Stimulated activated CD8-positive, alpha-beta memory T cell treated with anti-CD3 and anti-CD28 coated beads, Interleukin-15, amount 100 ng/mL, for 24 hours (primary cell): ENCODE measurements at places on chromosomes 13 and 19.
A peak's percentile ranks its signal among the peaks of the same experiment; 100 is the strongest.

- no peak for DNase-seq
Measured at GRCh38 chr19:35059006-35059798, 17.7 kb downstream of the HPN start.

GRCh38 chr13:112722433-112723263 lies 32.8 kb downstream of the ATP11A start:
- DNase-seq, result no peak

- DNase-seq, result no peak
Measured at GRCh38 chr13:113332615-113333014, 31.3 kb downstream of the GRTP1 start.

DNA sequence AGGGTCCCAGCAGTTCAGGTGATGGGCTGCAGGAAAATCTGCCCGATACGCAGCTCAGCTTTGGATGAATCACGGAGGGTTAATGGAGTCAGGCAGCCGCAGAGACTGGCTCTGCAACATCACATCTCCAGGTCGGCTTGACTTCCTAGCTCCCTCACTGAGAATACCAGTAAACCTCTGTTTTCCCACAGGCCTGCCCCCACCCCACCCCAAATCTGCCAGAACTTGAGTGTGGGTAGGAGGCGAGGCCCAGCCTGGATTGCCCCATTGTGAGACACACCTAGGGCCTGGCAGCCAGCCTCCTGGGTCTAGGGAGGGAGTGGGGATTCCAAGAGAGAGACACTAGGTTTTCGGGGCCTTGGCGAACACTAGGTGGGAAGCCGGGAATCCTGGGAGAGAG lies 3.7 kb upstream of the KRTDAP start:
- no peak for DNase-seq

GRCh38 chr13:33794576-33794975 lies 23.4 kb upstream of the RFC3 start:
- no peak for DNase-seq

GRCh38 chr13:37202264-37202663 lies 96.8 kb upstream of the CSNK1A1L start:
- no peak for DNase-seq

GRCh38 chr19:610801-611480 lies 21.3 kb downstream of the HCN2 start:
- no peak for DNase-seq

- DNase-seq, result no peak
Measured at GRCh38 chr13:102805680-102806079, 6.8 kb downstream of the BIVM start.

- DNase-seq, result no peak
Measured at GRCh38 chr13:111938741-111939665, 127.9 kb upstream of the SOX1 start.

- DNase-seq, result no peak
Measured at GRCh38 chr13:43171489-43171888, 148.1 kb downstream of the DNAJC15 start.

GRCh38 chr13:75771818-75772217 lies 135.7 kb downstream of the LMO7 start:
- DNase-seq, result no peak

GRCh38 chr13:75345193-75345592 lies 136.8 kb downstream of the TBC1D4 start:
- no peak for DNase-seq

DNA sequence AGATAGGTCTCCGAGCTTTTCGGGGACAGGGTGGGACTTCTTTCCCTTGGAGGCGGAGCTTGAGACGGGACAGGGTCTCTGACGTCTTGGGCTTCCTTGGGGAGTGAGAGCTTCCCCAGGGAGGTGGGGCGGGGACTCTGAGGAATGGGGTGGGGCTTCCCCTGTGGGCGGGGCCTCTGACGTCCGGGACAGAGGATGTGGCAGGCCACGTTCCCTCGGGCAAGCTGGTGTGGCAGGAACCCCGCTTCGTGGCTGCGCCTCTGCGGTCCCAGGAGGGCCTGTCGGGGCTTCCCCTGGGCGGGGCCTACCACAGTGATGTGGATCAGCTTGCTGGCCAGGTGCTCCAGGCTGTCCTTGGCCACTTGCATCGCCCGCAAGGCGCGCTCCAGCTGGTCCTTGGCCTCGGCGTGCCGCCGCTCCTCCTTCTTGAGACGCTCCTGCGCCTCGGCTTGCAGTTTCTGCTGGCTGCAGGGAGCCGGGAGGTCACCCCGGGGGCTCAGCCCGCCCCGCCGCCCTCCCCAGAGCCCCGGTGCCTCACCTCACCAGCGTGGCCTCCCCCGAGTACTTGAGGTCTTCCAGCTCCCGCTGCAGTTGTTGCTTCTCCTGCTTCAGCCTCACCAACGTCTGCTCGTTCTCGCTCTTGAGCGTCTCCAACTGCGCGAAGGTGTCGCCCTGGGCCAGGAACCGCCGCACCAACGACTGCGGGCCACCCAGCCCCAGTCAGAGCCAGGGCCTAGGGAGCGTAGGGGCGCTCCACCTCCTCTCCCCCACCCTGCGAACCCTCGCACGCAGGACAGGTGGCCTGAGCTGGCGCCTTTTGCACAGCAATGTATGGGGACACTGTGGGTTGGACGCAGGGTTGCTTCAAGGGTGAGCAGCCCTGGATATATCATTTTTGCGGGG lies 3.3 kb upstream of the RGL3 start:
- peak; percentile 39 for DNase-seq

- DNase-seq, result no peak
Measured at GRCh38 chr13:42498521-42498920, 75.4 kb upstream of the TNFSF11 start.

GRCh38 chr13:30457306-30457891 lies 8.3 kb downstream of the HMGB1 start:
- DNase-seq, result no peak

GRCh38 chr19:9934132-9934950 lies 2.0 kb downstream of the OLFM2 start:
- DNase-seq, result peak; percentile 84

GRCh38 chr13:50408068-50408467 lies 392.8 kb downstream of the KCNRG start:
- DNase-seq, result no peak

- no peak for DNase-seq
Measured at GRCh38 chr19:8473648-8474476, 28.6 kb downstream of the PRAM1 start.

DNA sequence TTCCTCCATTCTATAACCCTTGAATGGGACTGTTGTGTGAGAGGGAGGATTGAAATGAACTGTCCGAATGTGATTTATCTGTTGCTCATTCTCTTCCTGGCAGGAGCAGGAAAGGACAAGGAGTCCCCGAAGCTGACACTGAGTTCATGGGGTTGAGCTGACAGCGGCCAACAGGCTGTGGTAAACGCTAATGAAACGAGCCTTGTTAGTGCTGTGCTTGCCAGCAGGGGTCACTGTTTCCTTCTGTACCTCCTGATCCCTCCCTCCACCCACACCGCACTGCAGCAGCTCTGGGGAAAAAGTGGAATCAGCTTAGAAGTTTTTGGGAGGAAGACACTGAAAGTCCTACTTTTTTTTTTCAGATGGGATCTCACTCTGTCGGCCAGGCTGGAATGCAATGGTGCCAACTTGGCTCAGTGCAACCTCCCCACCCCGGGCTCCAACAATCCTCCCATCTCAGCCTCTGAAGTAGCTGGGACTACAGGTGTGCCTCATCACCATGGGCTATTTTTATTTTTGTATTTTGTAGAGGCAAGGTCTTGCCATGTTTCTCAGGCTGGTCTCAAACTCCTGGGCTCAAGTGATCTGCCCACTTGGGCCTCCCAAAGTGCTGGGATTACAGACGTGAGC lies 6.7 kb upstream of the ZNF761 start:
- DNase-seq, result peak; percentile 43

GRCh38 chr19:1923319-1923718 lies 17.7 kb upstream of the CSNK1G2 start:
- no peak for DNase-seq

- no peak for DNase-seq
Measured at GRCh38 chr13:112814905-112815585, 125.2 kb downstream of the ATP11A start.

DNA sequence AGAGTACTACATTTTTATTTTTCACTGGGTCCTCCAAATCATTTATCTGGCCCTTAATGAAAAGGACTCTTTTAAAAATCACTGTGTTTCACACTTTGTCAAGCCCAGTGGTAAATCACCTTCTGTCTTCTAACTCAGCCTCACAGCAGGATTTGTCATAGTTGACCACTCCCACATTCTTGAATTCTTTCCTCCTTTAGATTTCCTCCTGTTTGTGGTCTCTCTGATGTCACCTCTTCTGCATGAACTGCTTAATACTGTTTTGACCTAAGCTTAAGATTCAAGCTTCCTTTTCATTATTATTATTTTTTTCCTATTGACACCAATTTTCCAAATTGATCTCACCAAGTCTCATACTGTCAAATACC lies 899.8 kb upstream of the MIR17HG start:
- DNase-seq, result no peak

- DNase-seq, result no peak
Measured at GRCh38 chr13:108797354-108797753, 167.9 kb downstream of the MYO16 start.

DNA sequence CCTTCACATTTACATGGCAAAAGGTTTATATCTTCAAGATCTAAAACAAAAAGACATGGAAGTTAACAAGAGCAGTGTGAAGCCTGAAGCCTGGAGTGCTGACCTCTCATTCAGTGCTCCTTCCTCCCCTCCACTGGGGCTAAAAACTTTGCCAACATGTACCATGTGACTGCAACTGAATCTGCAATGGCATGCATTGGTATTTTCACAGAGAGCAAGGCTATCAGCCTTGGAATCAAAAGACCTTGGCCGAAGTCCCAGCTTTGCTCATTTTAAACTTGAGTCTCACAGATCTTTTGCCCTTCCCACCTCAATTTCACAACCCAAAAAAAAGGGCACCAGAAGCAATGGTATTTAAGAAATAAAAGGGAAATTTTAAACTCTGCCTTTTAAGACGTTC lies 325.1 kb downstream of the DCT start:
- DNase-seq, result no peak

DNA sequence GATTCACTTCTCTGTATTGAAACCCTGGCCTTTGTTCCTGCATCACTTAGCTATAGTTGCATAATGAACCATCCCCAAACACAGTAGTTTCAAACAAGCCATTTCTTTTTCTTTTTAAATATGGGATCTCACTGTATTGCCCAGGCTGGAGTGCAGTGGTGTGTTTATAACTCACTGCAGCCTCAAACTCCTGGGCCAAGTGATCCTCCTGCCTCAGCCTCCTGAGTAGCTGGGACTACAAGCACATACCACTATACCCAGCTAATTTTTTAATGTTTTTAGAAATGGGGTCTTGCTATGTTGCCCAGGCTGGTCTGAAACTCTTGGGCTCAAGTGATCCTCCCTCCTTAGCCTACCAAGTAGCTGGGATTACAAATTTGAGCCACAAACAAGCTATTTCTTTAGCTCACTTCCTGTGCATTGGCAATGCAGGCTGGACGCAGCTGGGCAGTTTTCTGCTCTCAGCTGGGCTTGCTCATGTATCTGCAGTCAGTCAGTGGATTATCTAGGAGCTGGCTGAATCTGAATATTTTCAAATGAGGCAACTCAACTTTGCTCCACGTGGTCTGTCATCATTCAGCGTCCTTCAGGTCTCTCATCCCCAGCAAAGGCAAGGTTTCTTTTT lies 49.5 kb upstream of the SIN3B start:
- DNase-seq, result no peak
